Stimulated activated CD4-positive, alpha-beta T cell treated with anti-CD3 and anti-CD28 coated beads, Interleukin-1b, Interleukin-23, amount 100 ng/mL, for 1 hour (primary cell): ENCODE measurements at places on chromosomes 1 and 21.

GRCh38 chr1:38418195-38419030, 371.8 kb upstream of the POU3F1 start:
- no peak for DNase-seq

GRCh38 chr1:241215203-241215602, 141.8 kb downstream of the RGS7 start:
- DNase-seq, result no peak

DNA sequence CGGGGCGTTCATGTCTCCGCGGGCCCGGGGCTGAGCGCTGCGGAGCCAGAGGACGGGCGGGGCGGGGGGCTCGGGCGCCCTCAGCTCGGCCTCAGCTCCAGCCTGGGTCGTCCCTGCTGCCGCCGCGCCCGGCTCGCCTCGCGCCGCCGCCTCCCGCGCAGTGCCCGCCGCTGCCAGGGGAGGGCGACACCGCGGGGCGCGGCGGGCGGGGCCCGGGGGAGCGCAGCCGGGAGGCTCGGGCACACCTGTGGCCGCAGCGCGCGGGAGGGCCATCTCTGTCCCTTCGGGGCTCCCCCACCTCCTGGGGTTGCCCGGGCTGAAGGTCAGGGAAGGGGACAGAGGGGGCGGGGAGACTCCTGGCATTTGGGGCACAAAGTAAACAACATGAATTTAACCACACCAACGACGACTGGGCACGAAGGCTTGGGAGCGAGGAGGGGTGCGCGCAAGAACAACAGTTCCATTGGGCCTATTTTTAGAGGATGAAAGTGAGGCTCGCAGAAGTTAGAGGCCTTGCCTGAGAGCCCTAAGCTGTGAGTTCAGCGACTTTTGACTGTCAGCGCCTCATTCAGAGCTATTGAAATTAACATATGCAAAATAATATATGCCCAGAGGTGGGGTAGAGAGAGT, at the start of gene FAM131C:
Gene FAM131C (minus strand): TSS at position 162 of the 630 bp plus-strand sequence. CDS start 209 bp downstream, outside the sequence.
- no peak for DNase-seq

- DNase-seq, result no peak
These were observed 33.8 kb downstream of the PRSS38 start for GRCh38 chr1:227849251-227849650.

- DNase-seq, result no peak
These were observed 497.9 kb upstream of the NEGR1 start for GRCh38 chr1:72780212-72780611.

DNA sequence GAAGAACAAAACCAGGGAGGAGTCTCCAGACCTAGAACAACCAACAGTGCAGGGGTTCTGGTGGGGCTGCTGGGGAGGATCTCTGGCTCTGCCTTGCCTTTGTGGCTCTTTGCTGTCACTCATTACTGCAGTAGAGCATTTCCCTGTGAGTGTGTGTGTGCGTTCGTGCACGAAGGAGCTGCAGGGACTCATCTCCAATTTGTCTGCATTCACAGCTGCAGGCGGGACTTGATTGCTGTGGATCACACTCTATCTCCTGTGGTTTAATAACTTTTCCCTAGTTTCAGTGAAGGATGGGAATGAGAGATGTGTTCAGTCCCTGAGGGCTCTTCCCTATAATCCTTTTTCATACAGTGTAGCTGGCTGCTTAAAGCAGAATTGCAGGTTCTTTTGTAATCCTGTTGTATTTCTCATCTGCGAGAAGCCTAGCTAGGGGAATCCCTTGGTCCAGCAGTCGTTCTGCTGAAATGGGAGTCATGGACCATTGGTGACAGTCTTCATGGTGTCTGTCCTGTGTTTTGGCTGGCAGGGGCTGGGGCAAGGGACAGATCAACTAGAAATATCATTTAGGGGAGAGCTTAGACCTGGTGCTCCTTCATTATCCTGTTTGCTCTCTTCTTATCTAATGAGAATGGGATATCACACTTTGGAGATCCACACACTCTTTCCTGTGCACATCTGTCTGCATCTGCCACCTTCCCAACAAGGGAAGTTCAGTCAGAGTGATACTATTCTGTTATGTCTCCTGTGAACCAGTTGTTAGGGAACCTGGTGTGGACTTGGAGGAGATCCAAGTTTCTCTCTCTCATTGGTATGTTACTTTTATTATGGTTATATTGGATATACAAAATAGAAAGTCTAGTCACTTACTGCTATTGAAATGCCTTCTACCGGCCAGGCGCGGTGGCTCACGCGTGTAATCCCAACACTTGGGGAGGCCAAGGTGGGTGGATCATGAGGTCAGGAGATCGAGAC, 3.0 kb downstream of the PCP4L1 start:
- no peak for DNase-seq

- DNase-seq, result no peak
These were observed 85.1 kb upstream of the RHOU start for GRCh38 chr1:228650141-228650540.

GRCh38 chr1:233951804-233952203, 47.3 kb downstream of the SLC35F3 start:
- DNase-seq, result no peak

DNA sequence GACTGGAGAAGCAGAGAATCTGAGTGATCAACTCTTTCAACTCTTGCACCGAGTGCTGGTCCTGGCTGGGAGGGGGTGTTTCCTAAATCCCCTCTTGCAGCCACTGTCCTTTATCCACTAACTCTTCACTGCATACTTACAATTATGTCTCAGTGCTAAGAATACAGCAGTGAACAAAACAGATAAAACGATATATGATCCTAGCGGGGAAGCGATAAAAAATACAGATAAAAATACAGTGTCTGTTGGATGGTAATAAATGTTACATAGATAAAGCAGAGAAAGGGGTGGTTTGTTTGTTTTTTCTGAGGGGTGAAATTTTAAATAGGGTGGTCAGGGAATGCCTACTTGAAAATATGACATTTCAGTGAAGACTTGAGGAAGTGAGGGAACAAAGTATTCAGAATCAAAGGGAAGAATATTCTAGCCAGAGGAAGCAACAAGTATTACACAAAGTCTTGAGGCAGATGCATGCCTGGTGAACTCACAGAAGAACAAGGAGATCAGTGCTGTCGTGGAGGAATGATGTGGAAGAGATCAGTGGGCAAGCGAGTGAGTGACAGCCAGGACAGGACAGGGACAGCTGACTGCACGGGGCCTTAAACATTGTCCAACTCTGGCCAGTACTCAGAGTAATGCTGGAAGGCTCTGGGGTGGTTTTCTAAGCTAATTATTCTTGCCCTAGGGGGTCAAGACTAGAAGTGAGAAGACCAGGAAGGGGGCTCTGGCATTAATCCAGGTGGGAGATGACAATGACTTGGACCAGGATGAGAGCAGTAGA, 110.0 kb downstream of the APP start:
- no peak for DNase-seq

DNA sequence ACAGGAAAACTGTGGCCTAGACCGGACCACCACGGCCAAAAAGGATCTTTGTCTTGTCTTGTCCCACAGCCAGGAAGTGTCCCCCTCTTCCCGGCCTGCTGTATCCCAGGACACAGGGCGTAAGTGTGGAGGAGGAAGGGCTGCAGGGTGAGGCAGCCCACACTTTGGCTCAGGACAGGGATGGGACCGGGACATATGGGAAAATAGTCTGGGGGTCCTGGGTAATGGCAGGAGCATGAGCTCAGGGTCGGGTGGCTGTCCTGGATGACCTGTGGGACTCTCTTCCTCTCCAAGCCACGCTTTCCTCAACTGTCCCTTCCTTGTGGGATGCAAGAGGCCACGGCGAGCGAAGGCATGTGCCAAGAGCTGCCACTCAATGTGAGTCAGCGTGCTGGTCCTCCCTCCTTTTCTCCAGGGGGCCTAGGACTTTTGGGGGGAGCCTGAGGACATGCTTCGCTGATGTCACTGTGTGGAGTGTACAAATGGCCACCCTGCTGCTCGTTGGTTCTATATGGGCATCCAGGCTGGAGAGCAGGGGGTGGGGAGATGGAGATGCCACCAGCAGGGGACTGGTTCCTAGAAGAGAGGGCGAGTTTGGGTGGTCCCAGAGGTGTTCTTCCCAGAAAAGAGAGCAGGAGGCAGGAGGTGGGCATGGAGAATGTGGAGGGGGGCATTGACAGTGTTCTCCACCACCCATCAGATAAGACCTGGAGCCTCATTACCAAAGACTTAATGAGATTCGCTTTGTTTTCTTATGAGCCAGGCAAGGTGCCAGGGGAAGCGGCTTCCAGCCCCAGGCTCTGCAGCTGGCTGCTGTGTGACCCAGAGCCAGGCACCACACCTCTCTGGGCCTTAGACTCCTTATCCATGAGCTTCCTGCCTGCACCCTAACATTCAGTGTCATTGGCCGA, 11.5 kb upstream of the PADI1 start:
- DNase-seq, result no peak

GRCh38 chr21:37871121-37871862, 45.0 kb downstream of the KCNJ6 start:
- DNase-seq, result no peak

DNA sequence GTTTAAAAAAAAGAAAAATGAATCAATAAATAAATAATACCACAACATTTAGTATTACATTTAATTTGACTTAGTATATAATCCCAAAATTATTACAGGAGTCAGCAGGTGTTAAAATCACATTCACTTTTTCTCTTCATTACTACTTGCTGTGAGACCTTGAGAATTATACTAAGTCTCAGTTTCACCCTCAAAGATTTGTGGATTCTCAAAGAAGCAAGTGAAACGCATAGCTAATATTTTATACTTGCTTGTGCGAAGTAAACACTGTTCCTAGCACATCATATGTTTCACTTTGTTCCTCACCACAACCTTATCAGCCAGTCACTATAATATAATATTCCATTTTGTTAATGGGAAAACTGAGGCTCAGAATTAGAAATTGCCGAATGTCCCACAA, 4.0 kb downstream of the CLCA1 start:
- no peak for DNase-seq

GRCh38 chr1:56506951-56507491, 72.3 kb downstream of the PLPP3 start:
- no peak for DNase-seq
